Naive thymus-derived CD4-positive, alpha-beta T cell (primary cell): ENCODE measurements at places on chromosomes 11 and 22. TPM values are rescaled to one million over a fixed set of nuclear protein-coding genes. Genes with fewer than 3 reads are reported as not detected.

The SCUBE2 gene
- 0.54 TPM for total RNA-seq

The OPCML gene
- total RNA-seq = not detected in 2 replicates

DNA sequence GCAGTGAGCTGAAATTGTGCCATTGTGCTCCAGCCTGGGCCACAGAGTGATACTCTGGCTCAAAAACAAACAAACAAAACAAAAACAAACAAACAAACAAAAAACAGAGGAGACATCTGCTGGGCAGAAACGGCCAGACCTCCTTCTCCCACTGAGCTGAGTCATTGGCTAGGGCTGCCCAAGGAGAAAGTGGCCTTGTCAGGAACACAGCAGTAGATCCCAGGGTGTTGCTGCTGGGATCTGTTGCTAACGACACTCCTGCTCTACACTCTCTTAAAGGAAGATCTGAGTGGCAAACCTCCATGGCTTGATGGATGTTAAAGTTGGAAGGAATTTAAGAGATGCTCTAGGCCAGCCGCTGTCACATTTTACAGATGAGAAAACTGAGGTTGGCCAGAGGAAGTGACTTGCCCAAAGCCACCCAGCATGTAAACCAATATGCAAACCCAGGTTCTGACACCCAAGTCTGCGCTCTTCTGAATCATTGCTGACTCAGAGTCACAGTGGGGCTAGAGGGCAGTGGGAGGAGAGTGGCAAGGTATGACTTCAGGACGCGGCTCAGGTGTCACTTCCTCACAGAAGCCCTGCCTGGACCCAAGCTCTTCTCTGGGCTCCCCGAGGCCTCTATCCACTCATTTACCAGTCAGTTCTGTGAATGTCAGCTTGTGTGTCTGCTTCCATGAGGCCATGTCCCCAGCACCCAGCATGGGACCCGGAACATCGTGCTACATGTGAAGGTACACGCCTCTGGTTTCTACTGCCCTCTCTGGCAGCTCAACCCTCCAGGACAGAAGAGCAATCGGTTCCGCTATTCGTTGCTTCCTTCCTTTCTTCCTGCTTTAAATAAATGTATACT, 11.3 kb upstream of the GDPD5 start:
- H3K27me3 ChIP-seq = no peaks in the 10 kb centered on the region
- DNase-seq = no peak
- H3K36me3 ChIP-seq = no peaks in the 10 kb centered on the region
- peaks cover 15% of the 10 kb centered on the region for H3K4me1 ChIP-seq

DNA sequence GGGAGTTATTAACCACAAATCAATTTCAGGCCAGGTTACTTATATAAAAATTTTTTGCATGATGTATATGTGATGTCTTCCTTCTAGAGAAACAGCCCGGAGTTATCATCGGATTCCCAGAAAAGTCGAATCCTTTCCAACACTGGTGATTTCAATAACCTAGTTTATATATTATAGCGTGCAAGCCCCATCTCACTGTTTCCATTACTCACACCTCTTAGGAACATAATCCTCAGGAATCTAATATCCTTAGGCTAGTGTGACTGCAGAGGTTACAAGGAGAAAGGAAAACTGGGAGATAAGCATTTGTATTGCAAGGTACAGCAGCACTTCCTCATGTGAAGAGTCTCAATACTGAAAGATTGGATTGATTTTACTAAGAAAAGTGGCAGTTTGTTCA, 20.3 kb downstream of the ARHGAP20 start:
- H3K27ac ChIP-seq = no peak overlapping the region
- H3K27me3 ChIP-seq = no peaks in the 10 kb centered on the region

The OR2AG1 gene
- not detected for total RNA-seq

DNA sequence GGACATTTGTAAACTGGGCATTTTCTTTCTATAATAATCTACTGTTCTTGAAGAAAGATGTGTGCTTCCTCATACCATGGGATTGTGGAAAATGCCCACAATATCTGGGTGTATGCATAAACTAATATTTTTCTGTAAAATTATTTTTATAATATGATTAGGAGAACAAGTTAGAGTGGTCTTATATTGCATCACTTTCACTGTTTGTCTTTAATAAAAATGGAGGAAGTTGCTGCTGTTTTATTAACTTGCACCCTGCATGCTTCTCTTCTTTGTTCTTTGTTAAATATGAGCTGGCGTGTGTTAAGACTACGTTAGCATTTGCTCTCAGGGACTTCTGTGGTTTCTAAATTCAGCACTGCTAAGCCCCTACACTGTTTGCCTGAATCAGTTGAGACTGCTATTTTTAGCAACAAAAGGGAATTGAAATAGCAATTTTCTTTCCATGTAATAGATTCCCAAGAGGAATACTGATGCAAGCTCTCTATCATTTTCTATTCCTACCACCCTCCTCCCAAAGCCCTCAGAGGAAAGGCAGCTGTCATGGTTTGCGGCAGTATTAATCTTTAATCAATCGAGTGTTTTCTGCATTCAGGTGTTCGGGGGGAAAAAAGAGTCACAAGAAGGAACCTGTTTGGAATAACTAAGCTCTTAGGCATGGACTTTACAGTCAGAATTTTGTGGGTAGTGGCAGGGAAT, 56.1 kb downstream of the HSD17B12 start:
- no peak overlapping the region for H3K4me3 ChIP-seq
- H3K27ac ChIP-seq = no peak overlapping the region
- no peaks in the 10 kb centered on the region for H3K36me3 ChIP-seq
- no peaks in the 10 kb centered on the region for H3K27me3 ChIP-seq
- DNase-seq = no peak
